ENCODE measurements at places on chromosomes 6 and 20.
A peak's percentile ranks its signal among the peaks of the same experiment; 100 is the strongest.

- no peak for DNase-seq
These were observed 386.2 kb downstream of the THBS2 start for GRCh38 chr6:168867247-168868102.

GRCh38 chr6:16857969-16858592, 96.8 kb upstream of the ATXN1 start:
- DNase-seq, result no peak

GRCh38 chr20:20083807-20084206, 31.5 kb downstream of the CFAP61 start:
- no peak for DNase-seq

- DNase-seq, result no peak
These were observed 219.0 kb downstream of the BMP7 start for GRCh38 chr20:57047281-57048026.

DNA sequence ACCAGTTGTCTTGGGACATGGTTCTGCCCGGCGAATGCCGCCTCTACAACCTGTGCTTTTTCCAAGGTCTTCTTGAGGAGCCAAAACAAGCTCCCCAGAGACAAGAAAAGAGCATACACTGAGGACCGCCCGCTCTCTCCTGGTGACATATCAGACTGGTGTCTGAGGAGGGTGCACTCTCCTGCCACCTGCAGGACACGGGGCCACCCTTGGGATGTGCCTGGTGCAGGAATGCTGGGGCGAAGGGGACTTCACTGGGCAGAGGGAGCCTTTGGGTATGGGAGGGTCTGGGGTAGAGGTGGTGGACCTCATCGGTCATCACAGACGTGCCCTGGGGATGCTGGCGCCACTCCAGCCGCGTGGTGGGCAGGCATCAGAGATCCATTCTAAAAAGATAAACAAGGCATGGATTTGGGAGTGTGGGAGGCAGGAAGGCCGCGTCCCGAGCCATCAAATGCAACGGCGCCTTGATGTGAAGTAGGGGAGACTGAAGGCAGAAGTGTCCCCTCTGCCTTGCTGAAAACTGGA, 163.3 kb downstream of the CD83 start:
- DNase-seq, result no peak

DNA sequence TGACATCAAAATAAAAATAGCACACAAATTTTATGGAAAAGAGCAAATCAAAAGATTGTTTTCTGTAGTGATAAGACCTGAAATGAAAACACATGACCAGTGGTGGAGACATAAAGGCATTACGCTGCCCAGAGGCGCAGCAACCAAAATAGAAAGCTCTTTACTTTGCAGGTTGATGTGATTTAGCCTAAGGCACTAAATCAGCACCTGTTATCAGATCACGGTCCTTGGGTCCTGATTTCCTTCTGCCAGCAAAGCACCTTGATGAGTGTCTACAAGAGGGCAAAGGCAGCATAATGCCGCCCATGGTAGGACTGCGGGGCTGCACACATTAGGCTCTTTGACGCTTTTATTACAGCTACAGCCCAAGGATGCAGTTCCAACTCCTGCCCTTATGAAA, 19.3 kb upstream of the RAMACL start:
- no peak for DNase-seq

DNA sequence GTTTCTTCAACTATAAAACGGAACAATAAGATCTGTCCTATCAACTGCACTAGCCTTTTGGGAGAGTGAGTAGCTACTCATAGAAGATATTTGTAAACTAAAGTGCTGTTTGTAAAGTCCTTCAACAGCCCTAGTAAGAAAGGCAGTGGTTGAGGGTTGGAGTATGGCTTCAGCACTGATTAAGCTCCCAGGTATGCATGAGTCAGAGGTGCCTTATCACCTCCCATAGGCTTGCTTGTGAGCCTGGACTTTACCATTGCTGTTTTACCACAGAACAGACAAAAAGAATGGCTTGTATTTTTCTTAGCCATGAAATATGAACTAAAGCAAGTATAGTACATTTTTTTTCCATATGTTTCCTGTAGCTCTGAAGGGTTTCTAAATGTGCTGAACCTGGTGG, 44.1 kb downstream of the SAMD3 start:
- no peak for DNase-seq

DNA sequence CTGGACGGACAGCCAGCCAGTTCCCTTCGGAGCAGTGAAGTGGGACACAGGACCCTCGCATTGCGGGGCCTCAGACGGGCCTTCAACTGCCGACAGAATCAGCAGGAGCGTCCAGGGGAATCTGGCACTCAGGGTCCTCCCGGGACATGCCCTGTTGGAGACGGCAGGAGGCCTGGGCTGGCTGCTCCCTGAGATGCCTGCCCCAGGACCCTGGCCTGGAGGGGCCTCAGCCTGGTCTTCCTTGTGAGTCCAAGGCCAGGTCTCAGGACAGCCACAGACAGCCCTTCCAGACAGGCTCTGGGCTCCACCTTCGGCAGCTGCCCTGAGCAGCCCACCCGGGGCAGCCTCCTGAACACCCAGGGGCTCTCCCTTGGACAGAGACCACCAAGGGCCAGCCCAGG, 14.6 kb upstream of the HELZ2 start:
- DNase-seq, result no peak

- no peak for DNase-seq
These were observed 240.9 kb upstream of the RNF217 start for GRCh38 chr6:124721331-124721730.

- DNase-seq, result no peak
These were observed 24.3 kb downstream of the TUBB2B start for GRCh38 chr6:3202999-3203696.

DNA sequence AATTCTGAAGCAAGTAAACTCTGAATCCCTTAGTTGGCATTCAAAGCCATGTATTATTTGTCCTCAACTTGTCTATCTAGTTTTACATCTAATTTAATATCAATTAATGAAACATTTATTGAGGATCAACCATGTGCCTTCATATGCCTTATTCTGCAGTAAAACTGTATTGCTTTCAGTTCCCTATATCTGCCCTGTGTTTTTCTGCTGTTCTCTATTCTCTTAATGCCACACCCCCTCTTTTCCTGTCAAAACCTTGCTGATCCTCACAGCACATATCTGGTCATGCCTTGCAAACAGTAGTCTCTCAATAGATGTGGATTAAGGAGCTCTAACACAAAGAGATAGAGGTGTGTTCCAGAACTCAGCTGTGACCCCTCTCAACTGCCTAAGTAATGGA, 2.0 kb downstream of the FIG4 start:
- no peak for DNase-seq

DNA sequence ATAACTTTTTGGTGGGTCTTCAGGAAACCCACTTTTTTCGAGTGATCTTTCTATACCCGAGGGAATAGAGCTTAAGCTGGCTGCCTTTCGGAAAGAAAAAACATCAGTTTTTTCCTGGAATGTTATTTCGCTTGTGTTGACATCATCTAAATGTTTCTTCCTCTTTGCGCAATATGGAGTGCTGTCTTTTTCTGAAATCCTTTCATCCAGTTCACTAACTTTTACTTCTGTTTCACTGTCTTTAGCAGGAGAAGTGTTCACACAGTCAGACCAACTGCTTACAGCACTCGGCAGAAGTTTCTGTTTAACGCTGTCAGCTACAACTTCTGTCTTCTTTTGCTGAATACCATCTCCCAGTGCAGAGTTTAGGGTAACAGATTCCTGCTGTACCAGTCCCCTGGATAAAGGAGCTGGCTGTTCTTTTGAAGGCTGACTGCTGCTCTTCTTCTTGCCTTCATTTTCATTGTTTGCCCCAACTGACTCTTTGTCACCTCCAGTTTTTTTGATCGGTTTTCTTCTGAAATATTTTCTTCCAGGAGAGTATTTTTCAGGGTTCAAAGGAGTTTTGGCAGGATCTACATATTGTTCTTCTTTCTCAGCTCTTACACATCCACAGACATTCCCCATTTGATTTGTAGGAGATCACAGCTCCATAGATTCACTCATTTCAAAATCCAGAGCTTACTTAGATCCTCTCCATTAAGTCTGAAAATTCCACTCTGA, 50.0 kb upstream of the DST start:
- DNase-seq, result no peak

GRCh38 chr6:156776470-156776839, 723 bp upstream of the ARID1B start:
- no peak for DNase-seq

DNA sequence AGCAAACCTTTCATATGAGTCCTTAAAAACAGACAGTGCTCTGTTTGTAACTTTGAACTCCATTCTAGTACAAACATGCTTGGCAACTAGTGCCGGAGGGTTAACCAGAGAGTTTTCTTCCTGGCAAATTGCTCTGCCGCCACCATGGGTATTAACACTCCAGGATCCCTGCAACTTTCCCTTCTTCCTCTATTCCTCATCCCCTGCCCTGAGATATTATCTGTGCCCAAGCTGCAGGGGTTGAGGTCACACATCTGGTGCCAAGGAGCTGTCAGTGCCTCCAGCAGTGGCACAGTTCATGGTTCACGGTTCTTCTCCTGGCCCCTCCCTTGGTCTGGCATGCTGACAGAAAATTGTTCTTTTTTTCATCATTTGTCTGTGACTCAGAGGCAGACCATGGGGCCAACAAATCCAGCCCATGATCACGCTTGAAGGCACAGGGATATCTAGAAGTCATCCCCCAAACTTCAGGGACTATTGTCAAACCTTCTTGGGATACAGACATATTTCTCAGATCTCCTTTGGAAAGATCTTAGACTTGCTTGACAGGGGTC, 77.5 kb downstream of the ATXN1 start:
- no peak for DNase-seq

DNA sequence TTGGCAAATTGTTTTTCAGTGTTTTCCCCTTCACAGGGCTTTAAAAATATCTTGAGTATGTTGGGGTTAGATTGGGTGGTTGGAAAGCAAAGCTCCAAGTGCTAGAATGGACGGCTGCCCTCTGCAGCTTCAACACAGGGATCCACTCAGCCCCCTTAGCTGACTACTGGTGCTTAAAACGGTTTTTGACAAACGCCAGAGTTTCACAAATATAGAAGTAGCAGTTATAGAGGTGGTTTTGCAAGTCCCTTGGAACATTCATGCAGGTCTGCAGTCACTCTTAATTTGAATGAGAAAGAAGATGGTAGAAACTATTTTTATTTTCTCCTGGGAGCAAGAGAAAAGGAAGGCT, 175.9 kb downstream of the ARID1B start:
- DNase-seq, result no peak

DNA sequence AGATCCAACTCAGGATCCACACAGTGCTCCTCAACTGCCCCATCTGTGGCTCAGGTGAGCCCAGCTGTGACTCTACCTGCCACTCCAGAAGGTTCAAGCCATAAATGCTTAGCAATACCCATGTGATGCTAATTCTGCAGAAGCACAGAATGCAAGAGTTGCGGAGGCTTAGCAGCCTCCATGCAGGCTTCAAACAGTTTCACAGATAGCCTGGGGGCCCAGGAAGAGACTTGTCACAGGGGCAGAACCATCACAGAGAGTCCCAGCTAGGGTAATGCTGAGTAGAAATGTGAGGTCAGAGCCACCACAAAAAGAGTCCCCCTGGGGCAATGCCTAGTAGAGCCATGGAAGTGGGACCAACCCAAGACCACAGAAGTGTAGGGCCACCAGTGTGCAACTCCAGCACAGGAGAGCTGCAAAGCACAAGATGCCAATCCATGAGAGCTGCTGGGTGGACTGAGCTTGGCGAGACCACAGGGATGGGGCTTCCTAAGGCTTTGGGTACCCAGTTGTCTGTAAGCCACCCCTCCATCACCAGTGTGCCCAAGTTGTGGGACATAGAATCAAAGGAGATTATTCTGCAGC, 283.9 kb downstream of the UBE3D start:
- no peak for DNase-seq

- DNase-seq, result no peak
These were observed 50.1 kb downstream of the CEP43 start for GRCh38 chr6:167049275-167049674.

DNA sequence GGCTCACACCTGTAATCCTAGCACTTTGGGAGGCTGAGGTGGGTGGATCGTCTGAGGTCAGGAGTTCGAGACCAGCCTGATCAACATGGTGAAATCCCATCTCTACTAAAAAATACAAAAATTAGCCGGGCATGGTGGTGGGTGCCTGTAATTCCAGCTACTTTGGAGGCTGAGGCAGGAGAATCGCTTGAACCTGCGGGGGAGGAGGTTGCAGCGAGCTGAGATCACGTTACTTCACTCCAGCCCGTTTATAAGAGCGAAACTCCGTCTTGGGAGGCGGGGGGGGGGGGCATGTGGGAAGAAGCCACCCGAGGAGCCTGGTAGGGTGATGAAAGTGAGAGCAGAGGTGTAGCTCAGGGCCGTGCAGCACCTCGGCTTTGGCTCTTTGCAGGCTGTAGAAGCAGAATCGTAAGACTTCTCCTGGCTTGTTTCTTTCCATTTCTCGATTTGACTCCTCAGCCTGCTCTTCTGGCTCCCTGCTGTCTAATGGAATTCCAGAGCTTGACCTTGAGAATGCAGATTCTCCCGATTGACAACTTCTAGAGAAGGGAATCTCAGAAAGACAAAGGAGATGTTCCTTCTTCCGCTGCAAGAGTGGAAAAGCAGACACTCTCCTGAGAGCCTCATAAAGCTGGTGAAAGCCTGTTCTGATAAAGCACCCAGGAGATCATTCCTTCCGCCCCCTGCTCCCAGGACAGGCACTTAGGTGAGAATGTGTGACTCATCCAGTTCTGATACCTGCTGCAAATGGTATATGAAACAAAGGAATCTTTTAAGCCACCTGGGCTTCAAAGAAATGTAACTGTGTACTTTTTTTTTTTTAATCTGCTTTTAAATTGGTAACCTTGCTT, 26.0 kb upstream of the PPP1R16B start:
- DNase-seq, result no peak

DNA sequence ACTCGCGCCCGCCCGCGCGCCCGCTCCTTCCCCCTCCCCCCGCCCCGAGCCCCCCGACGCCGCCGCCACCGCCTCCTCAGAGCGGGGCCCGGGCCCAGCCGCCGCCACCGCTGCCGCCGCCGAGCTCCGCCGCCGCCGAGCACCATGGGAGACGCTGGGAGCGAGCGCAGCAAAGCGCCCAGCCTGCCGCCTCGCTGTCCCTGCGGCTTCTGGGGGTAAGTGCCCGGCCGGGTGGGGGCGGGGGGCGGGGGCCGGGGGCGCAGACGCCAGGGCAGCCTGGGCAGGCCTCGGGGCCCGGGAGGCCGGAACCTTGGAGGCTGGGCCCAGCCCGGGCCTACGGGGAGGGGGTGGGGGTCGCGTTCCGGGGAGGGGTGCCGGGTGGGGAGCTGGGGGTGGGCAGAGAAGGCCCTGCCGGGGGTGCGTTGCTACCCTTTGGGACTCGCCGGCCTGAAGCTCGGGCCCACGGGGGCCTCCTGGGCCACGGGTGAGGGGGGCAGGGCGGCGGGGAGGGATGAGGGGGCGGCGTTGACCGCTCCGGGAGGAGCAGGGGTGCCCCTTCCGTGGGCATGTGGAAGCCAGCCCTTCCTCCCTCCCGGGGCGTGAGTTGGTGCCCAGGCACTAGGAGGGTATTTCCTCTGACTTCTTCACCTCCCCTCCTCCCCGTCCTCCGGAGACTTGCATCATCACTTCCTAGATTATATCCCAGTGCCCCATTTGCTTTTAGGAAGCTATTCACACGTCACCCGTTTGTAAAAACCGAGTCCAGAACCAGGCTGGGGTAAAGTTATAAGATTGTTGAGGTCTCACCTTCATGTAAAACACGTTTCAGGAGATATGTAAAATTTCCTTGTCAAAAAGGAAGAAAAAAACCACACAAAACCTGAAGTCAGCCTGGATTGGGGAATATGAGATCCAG, 533 bp downstream of the ZFAND3 start:
- DNase-seq, result peak; percentile 32
